ENCODE measurements at places on chromosomes 1 and 21. TPM values are rescaled to one million over a fixed set of nuclear protein-coding genes. Genes with fewer than 3 reads are reported as not detected.

The ATP5PO gene
- total RNA-seq, result 230 TPM

The CA6 gene
- 1.6 TPM for total RNA-seq

The CD5L gene
- not detected for total RNA-seq

The OR2G6 gene
- total RNA-seq, result not detected

DNA sequence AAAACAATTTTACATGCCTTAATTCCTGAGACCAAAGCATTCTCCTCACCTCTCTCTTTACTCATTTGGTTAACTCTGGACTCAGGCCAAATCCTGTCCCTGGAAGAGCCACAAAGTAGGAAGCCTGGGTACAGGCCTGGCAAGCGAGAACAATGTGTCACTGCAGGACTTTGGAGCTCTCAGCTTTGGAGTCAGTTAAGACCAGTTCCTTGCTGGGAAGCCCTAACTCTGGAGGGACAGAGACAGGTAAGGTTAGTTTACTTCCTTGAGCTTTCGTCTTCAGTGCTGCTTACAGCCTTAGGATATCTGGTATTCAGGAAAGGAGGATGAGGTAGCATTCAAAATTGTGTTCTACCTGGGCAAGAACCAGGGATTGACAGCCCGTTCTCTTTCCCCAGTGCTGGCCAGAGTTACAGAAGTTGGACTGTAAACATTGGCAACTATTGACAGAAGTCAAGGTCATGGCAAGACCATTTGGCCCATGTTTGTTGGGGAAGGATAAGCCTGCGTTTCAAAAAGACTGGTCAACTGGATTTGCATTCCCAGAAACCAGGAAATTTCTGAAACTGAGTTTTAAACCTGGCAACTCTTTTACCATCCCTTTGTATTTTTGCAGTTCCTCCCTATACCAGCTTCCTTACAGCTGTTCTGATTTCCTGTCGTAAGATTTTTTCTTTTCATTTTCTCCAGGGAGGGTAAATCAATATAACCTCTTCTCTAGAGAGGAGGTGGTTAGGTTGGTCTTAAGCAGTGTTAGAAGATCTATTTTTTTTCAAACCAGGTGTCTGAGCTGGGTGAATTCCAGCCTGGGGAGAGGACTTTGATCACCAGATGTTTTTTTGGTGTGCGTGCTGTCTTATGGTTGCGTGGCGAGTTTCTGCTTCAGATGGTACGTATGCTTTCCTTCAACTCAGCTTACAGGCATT lies at the start of gene C4BPB:
C4BPB (plus strand) TSS at position 160 of the 926 bp plus-strand sequence; CDS start at position 832, 672 bp downstream.
- no peak for DNase-seq

DNA sequence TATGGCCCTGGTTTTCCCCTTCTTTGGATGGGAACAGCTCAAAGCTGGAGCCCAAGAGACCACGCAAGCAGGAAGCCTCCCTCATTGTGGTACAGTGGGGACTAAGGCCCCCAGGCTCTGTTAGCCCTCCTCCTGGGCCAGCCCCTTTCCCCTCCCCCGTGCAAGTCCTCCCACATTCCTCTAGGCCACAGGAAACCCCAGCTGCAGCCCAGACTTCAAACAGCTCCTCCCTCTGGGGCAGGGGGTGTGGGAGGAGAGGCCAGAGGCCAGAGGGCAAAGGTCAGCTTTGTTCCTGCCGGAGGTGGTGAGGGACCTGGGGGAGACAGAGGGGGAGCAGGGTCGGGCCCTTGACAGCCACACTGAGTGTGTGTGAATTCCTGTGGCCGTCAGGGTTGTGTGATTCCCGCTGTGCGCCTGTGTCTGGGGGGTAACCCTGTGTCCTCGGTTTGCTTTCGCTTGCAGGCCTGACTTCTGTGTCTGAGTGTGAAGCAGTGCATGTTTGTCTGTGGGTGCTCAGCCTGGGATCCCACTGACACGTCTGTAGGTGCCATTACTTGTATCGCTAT lies 3.4 kb upstream of the AHDC1 start:
- DNase-seq, result no peak

DNA sequence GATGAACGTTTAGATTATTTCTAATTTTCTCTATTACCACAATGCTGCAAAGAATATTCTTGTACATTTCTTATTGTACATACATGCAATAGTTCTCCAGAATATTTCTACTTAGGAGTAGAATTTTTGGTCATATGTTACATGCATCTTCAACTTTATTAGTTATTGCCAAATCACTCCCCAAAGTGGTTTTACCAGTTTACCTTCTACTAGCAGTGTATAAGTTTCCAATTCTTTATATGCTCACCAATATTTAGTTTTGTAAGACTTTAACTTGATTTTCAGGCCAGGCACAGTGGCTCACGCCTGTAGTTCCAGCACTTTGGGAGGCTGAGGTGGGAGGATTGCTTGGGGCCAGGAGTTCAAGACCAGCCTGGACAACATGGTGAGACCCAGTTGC lies 55.4 kb downstream of the SNRPE start:
- no peak for DNase-seq

DNA sequence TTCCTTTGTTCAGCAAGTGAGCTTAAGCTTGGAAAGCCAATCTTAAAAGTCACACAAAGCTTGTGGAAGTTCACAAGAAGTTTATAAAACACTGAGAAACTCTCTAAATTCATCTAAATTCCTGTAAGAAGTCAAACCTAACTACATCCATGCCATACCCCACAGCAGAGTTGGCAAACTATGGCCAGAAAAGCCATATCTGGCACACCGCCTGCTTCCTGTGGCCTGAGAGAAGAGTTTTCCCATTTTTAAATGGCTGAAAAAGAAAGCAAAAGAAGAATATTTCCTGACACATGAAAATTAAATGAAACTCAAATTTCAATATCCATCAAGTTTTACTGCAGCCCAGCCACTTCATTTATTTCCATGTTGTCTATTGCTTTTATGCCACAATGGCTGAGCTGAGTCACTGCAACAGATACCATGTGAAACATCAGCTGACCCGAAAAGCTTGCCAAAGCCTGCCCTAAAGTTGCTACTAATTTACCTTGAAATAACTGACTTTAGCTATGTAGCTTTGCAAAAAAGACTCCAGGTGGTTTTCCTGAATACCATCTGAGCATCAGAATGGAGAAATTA lies 237.1 kb downstream of the SLC45A1 start:
- DNase-seq, result no peak

- no peak for DNase-seq
These were observed 93.2 kb downstream of the CCDC185 start for GRCh38 chr1:223486366-223486765.

DNA sequence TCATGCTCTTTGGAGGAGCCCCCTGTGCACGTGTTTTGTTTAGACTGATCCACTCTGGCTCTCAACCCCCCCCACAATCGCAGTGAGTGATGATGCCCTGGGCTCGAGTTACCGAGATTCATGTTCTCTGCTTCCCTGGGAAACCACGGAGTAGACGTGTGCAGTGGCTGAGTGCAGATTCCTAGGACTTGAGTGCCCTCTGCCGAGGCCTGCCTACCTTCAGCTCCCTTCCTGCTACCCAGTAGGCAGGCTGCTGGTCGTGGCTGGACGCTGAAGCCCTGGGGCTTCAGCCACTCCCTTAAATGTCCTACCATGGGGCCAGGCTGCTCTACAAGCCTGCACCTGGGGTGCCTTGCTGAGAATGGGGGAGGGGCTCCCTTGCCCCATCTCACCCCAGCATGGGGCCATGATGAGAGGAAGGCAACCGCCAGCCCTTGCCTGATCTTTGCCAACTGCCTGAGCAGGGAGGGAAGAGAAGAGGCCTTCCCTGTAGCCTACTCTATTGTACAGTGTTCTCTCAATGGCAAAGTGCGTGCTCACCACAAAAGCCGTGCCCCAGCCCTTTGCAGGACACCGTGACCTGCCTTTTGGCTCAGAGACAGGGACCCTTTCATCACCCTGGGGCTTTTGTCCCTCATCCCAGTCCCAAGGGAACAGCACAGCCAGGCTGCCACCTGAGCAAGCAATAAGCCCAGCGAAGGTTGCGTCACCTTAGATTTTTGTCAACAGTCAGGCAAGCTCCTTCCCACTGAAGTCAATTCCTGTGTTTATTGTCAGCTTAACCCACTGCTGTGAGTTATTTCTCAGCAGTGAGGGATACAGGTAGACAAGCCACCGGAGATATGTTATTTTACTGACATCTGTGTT lies 4.1 kb upstream of the GRIK3 start:
- DNase-seq, result no peak

GRCh38 chr1:192588546-192588945 lies 13.0 kb downstream of the RGS1 start:
- no peak for DNase-seq

DNA sequence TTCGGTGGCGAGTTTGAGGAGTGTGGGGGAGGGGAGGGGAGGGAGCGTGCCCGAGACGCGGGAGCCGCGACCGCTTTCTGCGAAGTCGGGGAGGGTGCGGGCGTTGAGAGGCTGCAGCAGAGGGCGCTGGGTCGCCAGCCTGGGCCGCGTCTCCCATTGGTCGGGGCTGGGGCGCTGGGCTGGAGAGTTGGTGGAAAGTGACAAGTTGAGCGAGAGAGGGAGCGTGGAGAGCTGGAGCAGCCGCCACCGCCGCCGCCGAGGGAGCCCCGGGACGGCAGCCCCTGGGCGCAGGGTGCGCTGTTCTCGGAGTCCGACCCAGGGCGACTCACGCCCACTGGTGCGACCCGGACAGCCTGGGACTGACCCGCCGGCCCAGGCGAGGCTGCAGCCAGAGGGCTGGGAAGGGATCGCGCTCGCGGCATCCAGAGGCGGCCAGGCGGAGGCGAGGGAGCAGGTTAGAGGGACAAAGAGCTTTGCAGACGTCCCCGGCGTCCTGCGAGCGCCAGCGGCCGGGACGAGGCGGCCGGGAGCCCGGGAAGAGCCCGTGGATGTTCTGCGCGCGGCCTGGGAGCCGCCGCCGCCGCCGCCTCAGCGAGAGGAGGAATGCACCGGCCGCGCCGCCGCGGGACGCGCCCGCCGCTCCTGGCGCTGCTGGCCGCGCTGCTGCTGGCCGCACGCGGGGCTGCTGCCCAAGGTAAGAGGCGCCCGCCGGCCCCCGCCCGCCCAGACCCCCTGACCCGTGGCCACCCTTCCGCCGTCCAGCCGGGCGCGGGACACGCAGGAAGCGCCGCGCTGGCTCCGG lies at the start of gene ROR1:
ROR1 (plus strand) TSS at position 203 of the 802 bp plus-strand sequence.
- DNase-seq, result peak; percentile 72

- DNase-seq, result no peak
These were observed 47.6 kb downstream of the PEX14 start for GRCh38 chr1:10522322-10522860.

DNA sequence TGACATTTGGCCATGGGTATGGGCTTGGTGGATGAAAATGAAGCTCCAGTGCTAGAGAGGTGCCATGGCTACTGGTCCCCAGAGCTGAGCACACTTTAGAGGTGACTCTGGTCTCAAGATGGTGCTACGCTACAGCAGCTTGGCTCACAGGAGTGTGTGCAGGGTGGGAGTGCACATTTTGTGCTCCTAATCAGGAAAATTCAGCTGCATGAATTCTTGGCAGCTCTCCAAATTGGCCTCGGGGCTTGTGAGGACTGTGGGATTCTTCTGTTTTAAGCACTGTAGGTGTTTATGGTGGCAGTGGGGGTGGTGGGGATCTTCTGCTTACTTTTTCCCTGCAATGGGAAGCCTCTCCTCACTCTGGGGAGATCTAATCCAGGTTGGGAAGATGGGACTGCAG lies 17.3 kb upstream of the TIPRL start:
- DNase-seq, result no peak

DNA sequence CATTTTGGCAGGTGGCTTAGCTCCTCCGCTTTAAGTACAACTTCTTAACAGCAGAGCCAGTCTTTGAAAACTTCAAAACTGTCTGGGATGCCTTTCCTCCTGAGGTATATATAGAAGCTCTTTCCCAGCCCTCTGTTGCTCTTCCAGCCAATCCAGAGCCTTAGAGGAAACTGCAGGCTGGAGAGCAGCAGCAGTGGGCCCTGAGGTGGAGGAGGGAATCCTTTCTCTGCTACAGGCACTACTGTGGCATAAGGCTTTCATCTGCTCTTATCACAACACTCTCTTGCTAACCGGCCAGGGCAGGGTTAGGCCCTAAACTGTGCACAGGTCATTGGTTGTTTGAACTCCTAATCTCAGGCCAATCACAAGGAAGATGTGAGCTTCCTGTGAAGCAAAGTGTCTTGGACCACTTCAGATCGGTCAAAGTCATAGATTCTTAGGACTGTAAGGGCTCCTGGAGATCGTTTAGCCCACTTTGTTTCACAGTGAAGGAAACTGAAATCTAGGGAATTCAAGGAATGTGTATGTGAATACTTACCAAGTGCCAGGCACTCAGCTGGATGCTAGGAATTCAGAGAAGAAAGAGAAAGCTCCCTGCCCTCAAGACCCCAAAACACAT lies at the start of gene RGS5:
RGS5 (minus strand) TSS at position 84 of the 619 bp plus-strand sequence; CDS start at position 3, 81 bp downstream.
- no peak for DNase-seq

Measured in activated T-cell treated with anti-CD3 and anti-CD28 coated beads, Interleukin-2, amount 50 U/mL, for 72 hours (primary cell).